Chondrocyte (in vitro differentiated cells): ENCODE measurements at places on chromosomes 3 and 15.

- no peak for DNase-seq
Observed at GRCh38 chr3:73621388-73621787, 3.4 kb downstream of the PDZRN3 start.

- DNase-seq: no peak
Observed at GRCh38 chr3:127286571-127287140, 1.2 kb downstream of the PRR20G start.

- no peak for DNase-seq
Observed at GRCh38 chr3:120039642-120040610, 54.3 kb downstream of the GSK3B start.

- no peak for DNase-seq
Observed at GRCh38 chr15:88563638-88564037, 17.2 kb upstream of the DET1 start.

GRCh38 chr3:72379500-72380187, 468.6 kb downstream of the SHQ1 start:
- DNase-seq: no peak

GRCh38 chr3:126516936-126517290, 660 bp downstream of the UROC1 start:
- no peak for DNase-seq

DNA sequence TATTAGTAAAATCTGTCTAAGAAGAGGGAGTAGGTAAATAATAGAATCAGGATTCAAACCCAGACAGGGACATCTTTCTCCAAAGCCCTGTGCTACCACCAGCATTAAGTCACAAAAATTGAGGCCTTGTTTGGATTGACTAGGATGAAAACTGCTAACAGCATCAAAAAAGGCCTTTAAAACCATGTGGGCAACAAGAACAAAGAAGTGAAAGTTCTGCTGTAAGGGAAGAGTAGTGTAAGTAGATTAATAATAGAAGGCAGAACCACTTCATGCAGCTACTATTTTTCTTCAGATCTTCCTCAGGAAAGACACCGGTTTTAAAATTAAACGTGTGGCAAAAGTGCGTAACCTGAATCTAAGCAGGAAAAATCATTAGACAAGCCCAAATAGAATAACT, 15.3 kb upstream of the KBTBD12 start:
- DNase-seq: no peak

- no peak for DNase-seq
Observed at GRCh38 chr3:33030246-33030645, 66.7 kb downstream of the GLB1 start.

GRCh38 chr3:152976239-152976638, 141.3 kb downstream of the P2RY1 start:
- DNase-seq: no peak

GRCh38 chr3:139687431-139687830, 9.7 kb upstream of the NMNAT3 start:
- no peak for DNase-seq

- DNase-seq: no peak
Observed at GRCh38 chr3:132596326-132596725, 744 bp upstream of the ACKR4 start.

DNA sequence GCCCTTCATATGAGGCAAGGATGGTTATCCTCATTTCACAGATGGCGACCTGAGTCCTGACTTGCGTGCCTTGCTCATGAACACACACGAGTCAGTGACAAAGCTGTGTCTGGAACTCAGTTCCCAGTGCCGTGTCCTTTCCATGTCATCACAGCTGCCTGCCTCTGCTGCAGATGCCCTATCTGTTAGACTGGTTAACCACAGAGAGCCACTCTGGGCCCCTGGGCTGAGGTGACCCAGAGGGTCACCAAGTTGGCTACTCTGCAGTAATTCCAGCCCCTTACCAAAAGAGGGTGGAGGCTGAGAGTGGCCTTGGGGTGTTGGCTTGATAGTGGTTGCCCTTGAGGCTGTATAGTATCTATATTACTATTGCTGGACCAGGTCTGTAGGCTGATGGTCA, 41.0 kb downstream of the RAB11A start:
- no peak for DNase-seq

DNA sequence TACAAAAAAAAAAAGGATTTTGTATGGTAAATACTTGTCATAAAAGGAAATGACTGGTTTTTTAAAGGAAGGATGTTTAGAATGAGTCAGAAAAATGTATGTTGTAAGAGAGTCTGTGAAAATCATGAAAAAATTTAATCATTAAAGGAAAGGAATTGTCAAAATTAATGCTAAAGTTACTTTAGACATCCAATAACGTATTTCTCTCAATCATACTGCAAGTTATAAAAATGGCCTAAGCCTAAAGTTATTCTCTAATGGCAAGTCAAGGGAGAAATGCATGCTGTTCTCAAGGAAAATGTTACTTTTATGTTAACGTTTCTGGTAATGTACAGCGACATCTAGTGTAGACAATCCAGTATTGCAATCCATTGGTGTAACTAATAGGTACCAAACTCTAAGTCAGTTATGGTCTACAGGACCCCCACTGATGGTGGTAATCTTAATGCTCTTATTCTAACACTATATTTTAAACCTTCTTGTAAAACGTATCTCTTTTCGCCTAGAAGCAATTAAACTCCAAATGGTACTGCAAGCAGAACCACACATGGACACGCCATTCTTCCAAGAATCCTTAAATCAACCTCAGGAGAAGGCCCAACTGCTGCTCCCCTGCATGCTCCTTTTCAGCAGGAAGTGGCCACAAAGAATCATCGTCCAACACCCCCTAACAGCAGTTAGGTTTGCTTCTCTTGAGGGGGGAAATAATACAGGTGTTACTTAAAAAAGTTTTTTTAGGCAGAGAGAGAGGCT, 35.2 kb downstream of the NCEH1 start:
- no peak for DNase-seq

- DNase-seq: no peak
Observed at GRCh38 chr15:83545804-83546511, 98.8 kb downstream of the SH3GL3 start.

- peak; percentile 98 for DNase-seq
Observed at GRCh38 chr15:28456476-28457395, 76.0 kb downstream of the GOLGA8G start.

DNA sequence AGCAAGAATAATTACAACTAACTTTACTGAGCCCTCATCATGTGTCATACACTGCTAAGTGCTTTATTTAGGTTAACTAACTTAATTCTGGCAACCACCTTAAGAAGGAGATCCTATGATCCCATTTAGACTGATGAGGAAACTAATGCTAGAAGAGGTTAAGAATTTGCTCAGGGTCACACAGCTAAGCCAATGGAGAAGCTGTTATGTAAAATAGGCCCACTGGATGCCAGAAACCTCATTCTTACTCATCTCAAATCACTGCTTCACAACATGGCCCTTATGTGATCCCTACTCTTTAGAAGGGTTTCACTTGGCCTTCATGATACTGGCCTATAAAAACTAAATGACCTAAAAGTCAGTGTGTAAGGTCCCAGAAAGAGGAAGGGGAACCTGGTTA, 41.2 kb downstream of the IMPG2 start:
- no peak for DNase-seq

DNA sequence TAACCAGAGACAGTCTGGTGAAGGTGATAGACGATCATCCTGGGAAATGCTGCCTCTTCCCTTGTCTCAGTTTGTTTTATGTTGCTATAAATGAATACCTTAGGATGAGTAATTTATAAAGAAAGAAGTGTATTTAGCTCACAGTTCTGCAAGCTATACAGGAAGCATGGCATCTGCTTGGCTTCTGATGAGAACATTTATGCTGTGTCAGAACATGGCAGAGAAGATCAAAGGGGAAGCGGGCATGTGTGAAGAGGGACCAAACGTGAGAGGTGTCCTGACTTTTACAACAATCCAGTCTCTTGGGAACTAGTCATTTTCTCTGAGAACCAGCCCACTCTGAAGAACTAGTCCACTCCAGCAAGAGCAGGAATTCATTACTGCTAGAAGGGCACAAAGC, 9.6 kb downstream of the CMC1 start:
- DNase-seq: no peak

DNA sequence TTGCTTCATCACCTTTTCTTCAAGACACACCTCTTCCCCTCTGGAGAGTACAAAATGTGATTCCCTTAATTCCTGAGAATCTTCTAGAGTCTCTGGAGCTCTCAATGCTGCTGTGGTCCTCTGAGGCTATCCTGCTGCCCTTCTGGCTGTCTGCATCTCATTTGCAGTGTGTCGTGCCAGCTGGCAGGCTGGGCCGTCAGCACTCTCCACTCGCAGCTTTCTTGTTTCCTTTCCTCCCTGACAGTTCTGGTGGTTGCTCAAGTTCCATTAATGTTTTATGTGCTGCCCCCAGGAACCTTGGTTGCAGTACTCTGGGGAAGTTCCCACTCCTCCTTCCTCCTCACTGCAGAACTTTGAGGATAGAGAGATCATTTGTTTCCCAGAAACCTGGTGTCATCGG, 210.8 kb upstream of the ROPN1 start:
- no peak for DNase-seq

GRCh38 chr3:11288021-11288491, 15.9 kb downstream of the ATG7 start:
- no peak for DNase-seq

GRCh38 chr3:98731720-98732285, 31.3 kb upstream of the ST3GAL6 start:
- no peak for DNase-seq

DNA sequence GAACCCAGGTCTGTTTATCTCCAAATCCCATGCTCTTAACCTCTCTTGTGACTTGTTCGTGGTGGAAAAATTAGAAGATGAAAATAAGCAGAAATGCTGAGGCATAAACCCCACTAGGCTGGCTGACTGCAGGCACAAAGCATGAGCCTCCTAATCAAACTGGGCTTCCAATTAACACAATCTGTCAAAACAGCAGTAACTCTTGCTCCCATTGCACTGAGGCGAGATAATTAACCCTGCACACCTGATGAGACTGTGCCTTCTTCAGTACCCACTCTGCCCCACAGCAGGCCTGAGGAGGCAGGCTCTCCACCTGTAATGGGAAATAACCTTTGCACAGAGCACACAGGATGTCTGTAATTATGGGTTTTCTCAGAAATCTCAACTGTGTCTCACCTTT, 284.4 kb upstream of the WNT5A start:
- no peak for DNase-seq
